Astrocyte of the spinal cord (primary cell): ENCODE measurements at places on chromosomes 12 and 14.
A peak's percentile ranks its signal among the peaks of the same experiment; 100 is the strongest.

GRCh38 chr12:94405413-94406116, 54.1 kb downstream of the CEP83 start:
- DNase-seq, result no peak

DNA sequence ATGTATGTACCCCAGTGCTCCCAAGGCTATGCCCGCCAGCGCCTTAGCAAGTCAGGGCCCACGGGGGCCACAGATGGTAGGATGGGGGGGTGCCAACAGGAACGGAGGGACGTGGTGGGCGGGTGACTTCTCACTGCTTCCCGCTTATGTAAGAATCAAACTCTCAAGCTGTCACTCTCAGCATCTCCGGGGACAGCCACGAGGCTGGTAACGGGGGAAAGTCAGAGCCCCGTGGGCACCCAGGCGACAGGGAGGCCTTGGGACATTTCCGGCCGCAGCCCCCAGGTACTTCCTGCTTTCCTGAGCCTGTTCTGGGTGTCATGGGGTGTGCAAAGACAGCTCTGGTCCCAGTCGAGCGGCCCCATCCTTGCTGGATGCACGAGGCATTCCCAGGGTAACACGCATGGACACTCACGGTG, 59.3 kb downstream of the TESC start:
- DNase-seq, result no peak

- DNase-seq, result peak; percentile 39
Measured at GRCh38 chr14:102390064-102390855, 27.5 kb downstream of the TECPR2 start.

DNA sequence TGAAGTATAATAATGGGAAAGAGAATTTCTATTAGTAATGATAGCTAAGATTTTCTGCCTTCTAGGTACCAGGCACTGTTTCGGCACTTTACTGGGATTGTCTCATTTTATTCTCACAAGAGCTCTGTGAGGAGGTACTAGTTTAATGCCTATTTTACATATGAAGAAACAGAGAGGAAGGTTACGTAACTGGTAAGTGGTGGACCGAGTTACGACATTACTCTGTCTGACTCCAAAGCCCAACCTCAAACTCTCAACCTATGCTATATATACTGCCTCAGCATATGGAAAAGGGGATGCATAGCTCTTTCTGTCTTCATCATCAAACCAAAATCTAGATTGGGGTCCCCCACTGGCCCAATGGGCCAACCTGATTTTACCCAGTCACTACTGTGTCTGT, 133.5 kb downstream of the KTN1 start:
- DNase-seq, result no peak

- DNase-seq, result peak; percentile 79
Measured at GRCh38 chr12:66087365-66087943, 43.1 kb downstream of the LLPH start.
